Left ventricle myocardium superior (tissue), 1 donor: ENCODE measurements at places on chromosomes 2 and 18.

DNA sequence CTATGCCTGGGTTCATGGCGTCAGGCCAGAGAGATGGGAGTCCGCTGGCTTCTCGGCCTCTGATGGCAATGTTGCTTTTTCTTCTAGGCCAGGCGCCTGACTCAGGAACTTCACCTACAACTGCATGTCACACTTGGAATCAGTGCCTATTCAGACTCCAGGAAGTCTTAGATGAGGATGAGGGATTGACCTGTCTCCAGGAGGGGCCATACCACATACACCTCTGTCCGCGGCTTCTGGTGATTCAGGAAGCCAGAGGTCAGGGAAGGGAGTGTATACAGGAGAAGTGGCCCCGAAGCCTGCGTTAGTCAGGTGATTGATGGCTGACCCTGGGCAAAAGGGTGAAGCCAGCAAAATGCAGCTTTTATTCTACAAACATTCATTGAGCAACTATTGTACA, 109.1 kb upstream of the RMDN2 start:
- no peak for DNase-seq

GRCh38 chr18:10100941-10101701, 187.3 kb downstream of the VAPA start:
- DNase-seq: peak; percentile 49

DNA sequence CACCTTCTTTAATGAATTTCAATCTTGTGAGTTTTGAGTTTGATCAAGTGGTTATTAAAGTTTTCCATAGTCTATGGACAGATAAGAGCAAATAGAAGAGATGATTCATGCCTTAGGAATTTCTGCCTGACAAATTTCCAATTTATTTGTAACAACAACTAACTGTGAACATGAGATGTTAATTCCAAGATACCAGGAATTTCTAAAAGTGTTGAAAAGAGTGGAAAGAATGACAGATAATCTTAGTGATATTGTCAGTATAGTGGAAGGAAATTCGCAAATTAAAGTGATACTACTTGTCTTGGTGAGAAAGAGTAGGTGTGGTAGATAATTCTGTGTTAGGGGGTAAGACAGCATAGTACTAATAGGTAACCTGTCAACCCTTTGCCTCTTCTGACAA, 82.4 kb downstream of the AGPS start:
- no peak for DNase-seq

DNA sequence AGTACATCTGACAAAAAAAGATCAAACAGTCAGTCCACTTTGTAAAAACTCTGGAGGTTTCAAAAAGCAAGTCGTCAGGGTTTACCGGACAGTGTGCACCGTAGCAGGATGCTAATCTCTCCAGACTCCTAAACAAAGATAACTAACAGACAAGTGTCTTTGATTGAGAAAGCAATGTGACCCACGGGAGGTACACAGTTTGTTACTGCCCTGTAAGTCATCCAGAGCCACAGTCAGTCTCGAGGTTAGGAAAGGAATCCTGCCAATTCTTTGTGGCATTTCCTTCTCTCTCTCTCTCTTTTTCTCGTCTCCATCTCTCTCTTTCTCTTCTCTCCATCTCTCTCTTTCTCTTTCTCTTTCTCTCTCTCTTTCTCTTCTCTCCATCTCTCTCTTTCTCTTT, 42.8 kb downstream of the LRRTM4 start:
- no peak for DNase-seq

GRCh38 chr18:12428923-12429322, 21.2 kb downstream of the PRELID3A start:
- DNase-seq: no peak

DNA sequence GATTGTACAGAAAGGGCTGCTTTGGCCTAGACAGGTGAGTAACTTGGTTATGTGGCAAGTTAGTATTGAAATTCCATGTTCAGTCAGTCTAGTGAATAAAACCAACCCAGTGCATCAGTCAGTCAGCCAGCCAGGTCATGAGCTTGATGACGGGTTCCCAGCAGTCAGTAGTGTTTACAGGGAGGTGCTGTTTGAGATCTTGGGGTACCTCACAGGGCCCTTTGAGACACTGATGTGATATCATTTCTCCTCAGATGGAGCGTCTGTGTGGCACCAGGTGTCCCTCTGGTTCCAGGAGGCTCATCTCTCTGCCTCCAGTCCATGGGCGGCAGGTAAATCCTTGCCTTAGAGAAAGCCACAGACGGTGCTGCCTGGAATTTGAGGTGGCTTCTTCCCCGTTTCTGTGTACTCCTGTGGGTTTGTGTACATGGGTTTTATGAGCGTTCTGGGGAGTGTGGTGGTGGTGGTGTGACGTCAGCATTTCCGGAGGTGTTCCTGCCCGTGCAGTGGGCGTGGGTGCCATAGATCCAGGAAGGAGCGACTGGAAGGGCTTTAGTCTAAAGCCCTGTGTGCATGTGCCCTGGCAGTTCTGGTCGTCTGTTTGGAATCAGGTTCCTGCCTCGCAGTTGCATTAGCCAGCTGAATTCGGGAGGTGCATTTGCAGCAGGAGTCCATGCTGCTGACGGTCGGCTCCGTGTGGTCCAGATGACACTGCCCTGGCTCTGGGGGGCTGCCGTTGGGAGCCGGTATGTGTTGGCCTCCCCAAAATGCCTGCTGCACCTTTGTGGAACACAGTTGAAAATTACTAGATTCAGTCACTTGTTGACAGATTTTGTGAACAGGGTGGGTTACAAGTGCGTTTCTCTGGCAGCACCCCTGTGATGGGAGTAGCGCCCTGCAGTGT, 2.1 kb downstream of the CTDP1 start:
- DNase-seq: no peak

DNA sequence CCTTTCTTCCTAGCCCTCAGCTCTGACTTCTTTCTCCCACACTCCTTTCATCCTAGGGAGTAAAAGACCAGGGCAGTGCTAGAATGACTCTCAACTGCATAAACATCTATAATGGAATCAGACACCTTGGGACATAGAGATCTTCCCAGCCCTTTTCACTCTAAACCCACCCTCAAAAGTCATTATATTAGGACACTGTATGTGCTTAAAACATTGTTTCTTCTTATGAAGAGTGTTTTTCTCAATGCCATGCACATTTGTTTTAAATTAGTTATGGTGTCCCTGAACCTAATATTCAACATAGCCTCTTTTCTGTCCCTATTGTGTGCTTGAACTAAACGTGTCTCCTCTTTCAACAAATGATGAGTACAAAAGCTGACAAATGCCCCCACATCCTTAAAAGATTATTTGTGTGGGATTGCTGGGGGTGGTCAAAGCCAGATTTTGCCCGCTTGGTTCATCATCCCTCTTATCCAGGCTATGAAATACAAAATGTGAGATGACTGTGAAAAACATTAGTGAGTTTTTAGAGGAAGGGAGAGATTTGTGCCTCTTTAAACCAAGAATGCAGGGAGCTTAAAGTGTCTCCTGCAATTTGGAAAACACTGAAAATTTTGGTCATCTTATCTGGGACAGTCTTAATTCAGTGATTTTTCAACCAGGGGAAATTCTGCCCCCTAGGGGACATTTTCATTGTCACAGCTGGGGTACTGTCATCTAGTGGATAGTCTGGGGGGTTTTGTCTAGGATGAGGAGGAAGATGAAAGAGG, 29.0 kb downstream of the SERPINB5 start:
- no peak for DNase-seq

- DNase-seq: peak; percentile 64
These were observed 162.4 kb downstream of the CELF4 start for GRCh38 chr18:37403100-37403781.

DNA sequence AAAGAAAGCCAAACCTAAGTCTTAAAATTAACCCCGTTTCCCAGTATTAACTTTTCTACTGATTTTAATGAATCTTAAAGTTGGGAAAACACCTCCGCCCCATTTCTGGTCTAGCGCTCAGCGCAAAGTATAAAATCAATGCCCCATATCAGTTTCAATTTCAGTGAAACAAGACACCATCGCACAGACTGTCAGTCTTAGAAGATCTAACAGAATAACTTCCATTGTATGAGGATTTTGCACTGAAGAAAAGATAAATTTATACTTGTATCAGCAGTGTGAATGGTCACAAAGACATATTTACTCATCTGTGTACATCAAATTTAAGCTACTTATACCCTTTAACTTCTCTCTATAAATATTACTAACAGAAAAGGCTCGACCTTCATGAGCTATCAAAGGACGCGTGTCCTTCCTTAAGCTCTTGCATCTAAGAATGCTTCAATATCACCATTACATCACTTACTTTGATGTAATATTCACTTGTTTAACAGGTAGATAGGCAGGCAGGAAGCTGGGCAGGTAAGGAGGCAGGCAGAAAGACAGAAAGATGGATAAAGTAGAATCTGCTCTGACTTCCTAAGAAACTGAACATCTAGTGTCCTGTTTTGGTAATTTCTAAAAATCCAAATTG, 183.0 kb downstream of the TCF4 start:
- no peak for DNase-seq

DNA sequence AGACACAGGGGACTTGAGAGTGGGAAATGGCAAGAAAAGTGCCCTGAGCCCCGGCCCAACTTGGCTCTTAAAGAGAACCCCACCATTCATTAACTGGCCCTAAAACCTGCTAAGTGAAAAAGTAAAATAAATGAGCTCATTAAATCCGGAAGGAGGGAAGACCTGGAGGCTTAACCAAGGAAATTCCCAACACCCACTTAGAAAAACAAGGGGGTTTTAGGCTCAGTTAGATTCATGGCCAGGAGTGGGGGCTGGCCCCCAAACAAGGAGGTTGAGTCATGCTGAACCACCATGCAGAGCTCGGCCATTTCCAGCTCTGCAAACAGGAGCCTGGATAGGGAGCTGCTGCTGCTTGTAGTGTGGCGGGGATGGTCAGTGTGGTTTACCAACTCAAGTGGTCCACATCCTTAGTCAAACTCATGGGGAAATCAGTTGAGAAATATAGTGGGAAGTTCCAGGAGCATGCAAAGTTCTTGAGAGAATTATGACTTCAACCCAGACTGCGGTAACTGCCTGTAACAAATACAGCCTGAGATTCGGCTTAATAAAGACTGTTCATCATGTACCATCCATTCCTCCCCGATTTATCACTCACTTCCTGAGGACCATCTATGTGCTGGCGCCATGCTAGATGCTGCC, 39.7 kb upstream of the MRPL19 start:
- no peak for DNase-seq

- no peak for DNase-seq
These were observed 23.6 kb downstream of the SP100 start for GRCh38 chr2:230439590-230439989.

DNA sequence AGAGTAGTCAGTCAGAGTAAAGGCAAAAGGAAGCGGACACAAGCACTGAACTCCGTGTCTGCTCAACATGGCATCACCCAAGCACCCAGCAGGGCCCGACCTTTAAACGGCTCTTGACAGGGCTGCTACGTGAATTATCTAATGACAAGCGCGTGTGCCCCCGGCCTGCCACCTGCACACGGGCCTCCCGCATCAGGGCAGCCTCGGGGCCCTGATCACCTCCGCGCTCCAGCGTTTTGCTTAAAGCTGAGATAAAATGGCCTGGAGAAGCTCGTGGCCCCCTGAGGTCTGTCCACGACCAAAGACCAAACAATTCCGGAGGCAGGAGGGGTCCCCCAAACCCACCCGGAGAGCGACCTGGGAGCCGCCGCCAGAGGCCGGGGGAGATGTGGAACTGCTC, 376 bp downstream of the NDUFA10 start:
- no peak for DNase-seq

DNA sequence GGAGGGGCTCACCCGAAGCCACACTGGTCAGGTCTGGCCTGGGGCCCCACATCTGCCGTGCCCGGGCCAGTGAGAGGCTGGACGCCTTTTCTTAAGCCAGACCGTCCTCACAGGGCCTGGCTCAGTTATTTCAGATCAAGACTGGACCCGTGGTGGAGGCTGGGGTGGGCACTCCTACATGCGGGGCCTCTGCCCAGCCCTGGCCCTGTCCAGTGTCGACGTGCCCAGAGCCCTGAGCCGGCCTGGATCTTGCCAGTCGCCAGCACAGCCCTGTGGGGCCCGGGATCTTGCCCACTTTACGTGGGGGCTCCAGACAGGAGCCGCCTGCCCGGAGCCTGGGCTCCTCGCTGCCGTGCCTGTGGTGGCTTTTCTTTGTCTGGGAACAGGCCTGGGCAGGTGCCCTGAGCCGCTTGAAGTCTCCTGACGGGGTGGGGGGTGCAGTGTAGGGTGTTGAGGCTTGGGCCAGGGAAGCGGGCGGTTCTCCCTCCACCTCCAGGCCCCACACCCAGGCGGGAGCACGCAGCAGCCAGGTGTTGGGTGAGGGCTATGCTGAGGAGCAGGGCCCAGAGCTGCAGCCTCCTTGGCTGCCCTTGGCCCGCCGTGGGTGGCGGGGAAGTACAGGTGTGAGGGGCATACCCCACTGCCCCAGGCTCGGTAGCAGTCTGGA, 6.0 kb downstream of the GPC1 start:
- peak; percentile 26 for DNase-seq

- DNase-seq: no peak
These were observed 3.0 kb upstream of the FZD7 start for GRCh38 chr2:202030691-202031090.

DNA sequence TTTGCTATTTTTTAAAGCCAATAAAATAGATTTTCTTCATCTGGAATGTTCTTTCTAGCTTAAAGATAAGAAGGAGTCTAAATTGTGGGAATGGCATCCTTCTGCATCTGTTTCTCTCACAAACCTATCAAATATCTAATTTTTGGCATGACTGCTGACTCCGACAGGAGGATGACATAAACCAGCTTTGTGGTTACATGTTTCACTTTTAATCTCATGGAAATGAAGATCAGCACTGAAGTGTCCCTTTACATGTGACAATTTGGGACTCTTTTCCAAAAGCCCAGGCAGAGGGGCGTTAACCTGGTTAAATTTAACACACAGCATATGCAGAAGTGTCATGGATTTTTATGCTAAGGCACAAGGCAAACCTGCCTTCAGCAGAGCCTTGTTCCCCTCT, 694.7 kb downstream of the ARHGAP15 start:
- no peak for DNase-seq

DNA sequence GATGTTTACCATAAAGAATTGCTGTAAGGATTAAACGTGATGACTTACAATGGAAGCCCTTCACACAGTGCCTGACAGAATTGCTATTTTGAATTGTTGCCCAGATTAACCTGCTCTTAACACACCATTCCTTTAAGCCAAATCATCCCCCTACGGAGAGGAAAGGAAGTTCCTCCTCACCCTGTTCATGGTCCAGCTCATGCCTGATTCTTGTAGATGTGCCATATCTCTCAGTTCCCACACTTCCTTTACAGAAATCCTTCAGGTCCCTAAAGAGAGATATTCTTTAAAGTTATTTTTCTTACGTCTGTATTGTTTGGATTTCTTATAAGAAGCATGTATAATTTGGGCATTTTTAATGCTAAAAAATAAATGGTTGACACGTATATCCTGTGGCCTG, 127.5 kb upstream of the DAPL1 start:
- no peak for DNase-seq
